ENCODE measurements at places on chromosomes 5 and 9.

GRCh38 chr5:125343015-125343414 is 596.6 kb upstream of the ZNF608 start:
- no peak for DNase-seq

- peak; percentile 8 for DNase-seq
These were observed 1.2 kb downstream of the NSD1 start for GRCh38 chr5:177134697-177135225.

DNA sequence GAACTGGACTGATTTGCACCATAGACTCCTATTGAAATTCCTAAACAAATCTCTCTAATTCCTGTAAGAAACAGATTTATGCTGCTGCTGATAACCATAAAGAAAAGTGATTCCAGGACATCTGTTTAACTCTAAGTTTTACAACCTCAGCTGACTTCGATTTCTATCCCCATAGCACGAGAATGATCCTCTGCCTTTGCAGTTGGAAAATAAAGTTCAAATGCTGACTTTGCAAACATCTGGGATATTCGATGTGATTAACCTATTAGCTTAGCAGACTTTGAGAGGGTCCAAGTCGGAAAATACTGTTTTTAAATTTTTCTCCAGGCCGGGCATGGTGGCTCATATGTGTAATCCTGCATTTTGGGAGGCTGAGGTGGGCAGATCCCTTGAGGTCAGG is 247.3 kb downstream of the PSAT1 start:
- no peak for DNase-seq

DNA sequence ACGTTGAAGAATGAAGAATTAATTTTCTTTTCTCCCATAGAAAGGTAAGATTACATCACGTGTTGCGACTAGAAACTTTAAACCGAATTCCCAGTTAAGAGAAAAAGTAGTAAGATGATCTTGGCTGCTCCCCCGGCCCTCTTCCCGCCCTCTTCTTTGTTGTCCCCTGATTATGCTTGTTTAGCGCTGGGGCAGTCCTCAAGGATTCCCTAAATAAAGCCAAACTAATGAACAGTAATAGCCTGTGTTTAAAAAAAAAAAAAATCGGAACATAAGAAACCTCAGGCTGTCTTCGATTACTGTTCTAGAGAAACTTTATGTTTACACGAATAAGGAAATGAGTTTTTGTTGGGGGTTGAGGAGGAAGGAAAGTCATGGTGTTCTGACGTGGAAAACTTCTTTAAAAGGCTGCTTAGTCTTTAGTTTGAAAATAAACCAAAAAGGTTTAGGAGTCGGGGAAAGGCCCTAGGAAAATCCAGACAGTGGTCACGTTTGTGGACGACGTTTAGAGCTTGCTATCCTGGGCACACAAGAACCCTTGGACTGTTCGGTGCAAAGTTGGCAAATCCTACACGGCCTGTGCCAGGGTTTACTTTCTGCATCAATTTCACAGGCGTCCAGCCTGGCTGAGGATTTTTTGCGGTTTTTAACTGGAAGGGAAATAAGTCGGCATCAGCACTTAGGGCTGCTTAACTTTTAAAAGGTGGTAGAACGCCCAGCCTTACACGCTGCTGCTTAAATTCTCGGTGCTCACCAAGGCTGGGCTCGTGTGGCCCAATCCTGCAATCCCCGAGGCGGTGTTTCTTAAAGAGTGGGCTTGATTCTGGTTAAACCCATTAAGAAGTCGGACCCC is 1.1 kb upstream of the MAT2B start:
- DNase-seq, result no peak

DNA sequence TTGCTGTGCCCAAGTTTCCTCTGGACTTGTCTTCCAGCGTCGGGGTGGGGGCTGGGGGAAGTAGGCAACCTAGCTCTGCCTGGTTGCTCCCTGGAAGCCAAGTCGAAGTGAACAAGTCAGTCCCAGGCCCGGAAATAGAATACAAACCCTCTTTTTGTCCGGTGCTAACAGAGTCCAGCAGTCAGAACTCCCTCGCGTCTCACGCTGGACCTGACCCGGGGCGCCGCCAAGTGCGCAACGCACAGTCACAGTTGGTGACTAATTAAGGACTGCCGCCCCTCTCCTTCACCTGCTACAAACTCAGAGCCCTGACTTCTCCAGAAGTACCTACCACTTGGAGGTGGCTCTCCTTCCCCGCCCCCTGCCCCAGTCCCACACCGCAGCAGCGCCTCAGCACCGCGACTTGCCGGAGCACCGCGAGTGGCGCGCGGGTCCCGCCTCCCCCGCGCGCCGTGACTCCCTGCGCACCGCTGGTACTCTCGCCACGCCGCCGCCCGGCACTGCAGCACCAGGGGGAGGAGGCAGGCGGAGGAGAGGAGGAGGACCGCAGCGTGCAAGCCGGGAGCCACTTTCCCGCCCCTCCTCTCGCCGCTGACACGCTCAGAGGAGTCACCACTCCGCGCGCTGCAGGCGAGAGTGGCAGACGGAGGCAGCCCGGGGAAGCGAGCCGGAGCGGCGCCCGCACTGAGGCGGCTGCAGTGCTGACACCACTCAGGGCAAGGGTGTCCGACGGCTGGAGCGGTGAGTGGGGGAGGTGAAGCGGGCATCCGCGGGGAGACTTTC is at the start of gene SV2C:
TSS of gene SV2C (plus strand) at position 612 of the 783 bp plus-strand sequence. CDS start 48,368 bp downstream, outside the sequence.
- DNase-seq, result no peak
